NCI-H187 (cell line): ENCODE measurements at places on chromosomes 11 and 22.

DNA sequence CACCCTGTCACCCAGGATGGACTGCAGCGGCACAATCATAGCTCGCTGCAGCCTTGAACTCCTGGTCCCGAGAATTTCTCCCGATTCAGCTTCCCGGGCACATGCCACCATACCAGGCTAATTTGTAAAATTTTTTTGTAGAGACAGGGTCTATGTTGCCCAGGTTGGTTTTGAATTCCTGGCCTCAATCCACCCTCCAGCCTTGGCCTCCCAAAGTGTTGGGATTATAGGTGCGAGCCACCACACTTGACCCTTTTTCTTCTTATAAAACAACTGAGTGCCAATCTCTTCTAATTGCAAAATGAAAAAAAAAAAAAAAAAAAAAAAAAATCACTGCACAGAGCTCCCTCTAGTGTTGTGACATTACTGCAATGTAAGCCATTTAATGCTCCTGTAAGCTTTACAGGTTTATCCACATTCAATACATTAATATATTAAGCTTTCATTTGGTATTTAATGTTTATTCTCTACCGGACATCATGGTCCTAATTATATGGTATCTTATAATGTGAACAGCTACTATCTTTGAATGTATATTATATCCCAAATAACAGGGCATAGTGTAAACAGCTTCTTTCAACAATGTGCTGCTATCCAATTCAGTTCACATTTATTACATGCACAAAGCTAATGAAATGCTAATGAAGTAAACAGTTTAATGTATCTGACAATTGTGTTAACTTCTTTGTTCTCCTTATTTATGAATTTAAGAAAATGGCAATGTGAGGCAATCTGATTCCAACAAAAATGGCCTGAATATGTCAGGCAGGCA is 44.6 kb downstream of the COPB1 start:
- DNase-seq, result no peak

- no peak for DNase-seq
Measured at GRCh38 chr22:26785932-26786331, 128.5 kb downstream of the MIAT start.

DNA sequence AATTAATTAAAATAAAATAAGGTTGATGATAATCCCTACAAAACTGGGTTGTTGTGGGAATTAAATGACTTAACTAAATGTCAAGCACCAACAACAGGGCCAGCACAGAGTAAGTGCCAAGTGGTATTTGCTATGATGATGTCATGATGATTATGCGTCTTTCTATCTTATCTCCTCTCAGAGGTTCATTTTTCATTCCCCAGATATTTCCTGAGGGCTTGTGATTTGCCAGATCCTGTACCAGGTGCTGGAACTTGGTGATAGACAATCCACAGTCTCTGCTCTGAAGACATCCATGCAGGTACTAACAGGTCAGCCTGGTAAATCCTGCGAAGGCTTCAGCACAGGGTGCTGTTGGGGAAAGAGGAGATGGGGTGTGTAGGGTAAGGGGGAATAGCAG is 8.1 kb upstream of the MYH9 start:
- no peak for DNase-seq

- DNase-seq, result no peak
Measured at GRCh38 chr11:1138097-1138496, 19.7 kb upstream of the MUC5AC start.

- DNase-seq, result no peak
Measured at GRCh38 chr11:119729581-119729927, 554 bp upstream of the NECTIN1 start.

DNA sequence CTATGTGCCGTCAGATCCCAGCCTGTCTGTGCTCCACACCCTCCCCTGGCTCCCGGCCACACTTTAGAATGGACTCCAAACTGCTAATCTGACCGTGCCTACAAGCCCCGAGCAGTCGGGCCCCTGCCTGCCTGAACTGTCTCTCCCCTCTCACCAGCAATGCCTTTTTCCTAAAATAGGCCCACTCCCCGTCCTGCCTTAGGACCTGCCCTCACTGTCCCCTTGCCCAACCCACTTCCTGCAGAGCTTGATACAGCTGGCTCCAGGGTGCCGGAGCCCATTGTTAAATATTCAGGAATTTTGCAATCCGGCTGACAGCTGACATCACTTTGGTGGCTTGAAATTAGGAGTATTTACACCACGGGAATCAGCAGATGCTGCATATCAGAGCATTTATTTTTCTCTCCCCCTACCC is 21.4 kb downstream of the MN1 start:
- DNase-seq, result no peak

DNA sequence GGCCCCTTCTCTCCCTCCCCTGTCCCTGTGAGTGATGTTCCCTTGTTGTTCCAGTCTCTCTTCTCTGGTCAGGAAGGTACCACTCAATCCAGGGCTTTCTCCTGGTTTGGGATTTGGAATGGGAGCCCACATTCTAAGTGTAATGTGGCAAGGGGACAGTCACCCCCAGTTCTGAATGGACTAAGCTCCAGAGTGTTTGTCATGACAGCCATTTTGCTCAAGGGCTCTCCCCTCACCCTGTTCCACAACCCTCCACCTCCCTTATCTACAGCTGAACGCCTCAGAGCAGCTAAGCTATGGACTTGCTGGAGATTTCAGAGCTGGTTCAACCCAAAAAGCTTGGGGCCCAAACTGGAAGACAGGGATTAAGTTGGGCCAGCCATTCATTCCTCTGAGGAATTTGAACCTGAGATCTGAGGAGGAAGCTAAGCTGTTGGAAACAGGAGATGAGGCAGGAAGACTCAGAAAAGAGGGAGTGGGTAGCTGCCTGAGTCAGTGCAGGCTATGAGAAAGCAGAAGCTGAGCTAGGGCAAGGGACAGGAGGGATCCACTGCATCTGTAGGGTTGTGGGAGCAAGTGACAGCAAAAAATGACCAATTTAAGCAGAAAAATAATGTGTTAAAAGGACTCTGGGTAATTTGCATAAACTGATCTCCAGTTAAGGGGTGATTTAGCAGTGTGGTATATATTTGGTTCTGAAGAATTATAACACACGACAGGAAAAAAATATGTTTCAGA is 22.9 kb upstream of the FCHSD2 start:
- no peak for DNase-seq

DNA sequence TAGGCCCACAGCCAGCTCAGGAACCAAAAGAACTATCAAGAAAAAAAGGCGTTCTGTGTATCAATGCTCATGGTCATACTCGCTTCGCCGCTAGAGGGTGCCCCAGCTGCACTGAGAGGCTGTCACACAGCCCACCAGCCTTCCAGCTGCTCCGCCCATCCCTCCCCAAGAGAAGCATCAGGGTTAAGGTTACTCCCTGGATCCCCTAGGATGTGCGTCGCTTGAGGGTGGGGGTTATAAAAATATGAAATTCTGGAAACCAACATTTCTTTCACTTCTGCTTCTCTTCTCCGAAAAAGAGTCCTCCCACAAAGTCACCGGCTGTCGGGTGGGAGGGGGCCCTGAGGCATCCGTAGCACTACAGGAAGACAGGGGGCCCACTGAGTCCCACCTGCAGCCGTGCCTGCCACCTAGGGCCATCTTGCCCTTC is 1.7 kb downstream of the CBX6 start:
- peak; percentile 46 for DNase-seq

- DNase-seq, result no peak
Measured at GRCh38 chr11:106415510-106415909, 338.0 kb downstream of the AASDHPPT start.
